ENCODE measurements at places on chromosomes 13 and 19.

DNA sequence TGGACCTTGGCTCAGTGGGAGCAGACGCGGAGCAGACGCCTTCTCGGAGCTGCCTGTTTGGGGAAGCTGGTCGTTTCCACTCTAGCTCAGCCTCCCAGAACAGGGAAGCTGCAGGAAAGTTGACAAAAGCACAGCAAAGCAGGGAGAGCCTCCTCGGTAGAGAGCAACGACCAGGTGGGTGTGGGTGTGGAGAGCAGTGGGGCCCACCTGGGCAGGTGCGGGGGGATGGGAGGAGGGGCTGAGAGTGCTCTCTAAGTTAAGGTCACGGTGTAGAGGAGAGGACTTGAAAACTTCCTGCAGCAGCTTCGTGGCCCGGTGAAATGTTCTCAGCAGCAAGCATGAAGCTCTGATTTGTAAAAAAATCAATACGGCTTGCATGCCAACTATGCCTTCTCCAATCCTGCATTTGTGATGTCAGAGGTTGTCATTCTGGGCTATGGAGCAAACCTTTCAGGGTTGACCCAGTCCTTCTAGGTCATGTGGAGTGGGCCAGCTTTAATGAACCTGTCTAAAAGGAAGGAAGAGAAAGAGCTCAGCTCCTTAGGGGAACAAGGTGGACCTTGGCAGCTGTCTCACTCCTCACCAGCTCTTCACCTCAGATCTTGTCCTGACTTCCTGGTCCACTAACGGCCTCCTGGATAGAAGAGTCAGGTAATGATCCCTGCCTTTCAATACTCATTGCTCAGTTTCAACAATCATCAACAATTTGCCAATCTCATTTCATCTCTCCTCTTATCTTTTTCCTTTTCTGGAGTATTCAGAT is 85.8 kb upstream of the UBL3 start:
- DNase-seq, result no peak

DNA sequence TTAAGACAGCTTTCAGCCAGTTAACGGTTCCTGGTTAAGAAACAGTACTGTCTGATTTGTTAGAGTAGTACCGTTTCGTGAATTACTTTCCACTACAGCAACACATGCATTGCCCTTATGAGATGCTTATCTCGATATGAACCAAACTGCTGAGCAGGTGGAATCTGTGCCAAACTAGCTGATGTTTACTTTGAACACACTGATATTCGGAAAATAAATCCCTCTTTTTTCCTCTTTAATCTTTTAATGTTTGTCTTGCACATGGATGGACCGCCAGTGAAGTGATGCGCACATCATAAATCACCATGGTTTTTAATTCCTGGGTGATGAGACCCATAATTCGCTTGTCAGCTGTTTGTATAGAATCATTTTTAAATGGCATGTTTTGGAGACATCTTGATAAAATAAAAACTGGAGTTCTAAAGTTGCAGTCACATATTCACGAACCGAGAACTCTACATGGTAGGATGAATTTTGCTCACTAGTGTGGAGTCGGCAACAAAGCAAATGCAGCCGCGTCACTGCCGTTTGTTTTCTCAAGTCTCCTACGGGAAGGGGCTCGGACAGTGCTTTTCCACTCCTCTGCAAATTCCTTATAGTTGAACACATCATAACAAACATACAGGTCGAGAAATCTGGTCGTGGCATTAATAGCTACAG is 1.1 kb downstream of the GJA3 start:
- DNase-seq, result no peak

- DNase-seq, result no peak
These were observed 56.1 kb upstream of the FREM2 start for GRCh38 chr13:38630780-38631179.

- peak; percentile 21 for DNase-seq
These were observed at the start of gene PMIS2 for GRCh38 chr19:35585848-35586247. PMIS2 (plus strand) TSS chr19:35586173; CDS start chr19:35586260, 87 bp downstream.

DNA sequence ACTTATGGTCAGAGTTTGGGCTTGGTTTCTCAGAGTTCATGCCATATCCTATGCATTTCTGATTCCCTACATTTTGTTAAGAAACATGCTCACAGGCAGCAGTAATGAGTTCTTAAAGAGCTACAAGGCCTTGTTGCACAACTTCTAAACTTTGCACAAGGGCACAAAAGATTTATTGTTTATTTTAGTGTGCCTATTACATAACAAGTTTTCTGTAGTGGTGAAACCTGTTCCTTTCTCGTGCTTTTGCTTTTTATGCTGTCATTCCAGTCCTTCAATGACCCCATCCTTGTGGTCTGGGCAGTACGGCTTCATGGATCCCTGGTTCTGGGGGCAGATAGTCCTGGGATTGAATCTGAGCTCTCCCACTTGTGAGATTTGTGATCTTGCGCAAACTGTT is 17.8 kb downstream of the ZNF507 start:
- no peak for DNase-seq

GRCh38 chr13:91482427-91482826 is 84.0 kb downstream of the GPC5 start:
- DNase-seq, result no peak

DNA sequence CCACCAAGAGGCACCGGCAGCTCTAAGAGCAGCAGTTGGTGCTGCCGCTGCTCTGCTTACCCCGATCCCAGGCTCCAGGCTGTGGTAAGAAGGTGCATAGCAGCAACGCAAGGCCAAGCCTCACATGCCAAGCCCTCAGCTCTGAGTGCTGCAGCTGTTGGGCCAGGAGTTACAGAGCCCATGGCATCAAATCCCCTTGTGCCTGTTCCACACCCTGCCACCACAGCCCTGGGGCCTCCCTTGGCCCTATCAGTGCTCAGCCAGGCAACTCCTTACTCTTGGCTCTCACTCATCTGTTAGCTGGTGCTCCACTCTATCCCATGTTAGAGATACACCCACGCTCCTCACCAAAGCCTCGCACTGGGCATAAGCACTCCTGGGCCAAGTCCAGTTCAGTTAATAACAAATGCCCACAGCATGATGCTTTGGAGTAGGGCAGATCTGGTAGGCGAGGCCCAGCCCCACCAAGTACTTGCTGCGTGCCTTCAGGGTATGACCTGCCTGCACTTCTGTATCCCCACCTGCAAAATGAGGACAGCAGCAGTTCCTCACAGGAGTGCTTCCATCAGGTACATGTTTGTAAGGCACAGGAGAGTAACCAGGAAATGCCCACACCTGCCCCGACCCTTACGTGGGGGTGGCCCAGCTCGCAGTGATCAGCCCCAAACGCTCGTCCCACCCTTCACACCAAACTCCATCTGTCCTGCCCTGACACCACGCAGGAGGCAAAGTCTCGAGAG is 16.2 kb downstream of the AKAP8L start:
- DNase-seq, result no peak

DNA sequence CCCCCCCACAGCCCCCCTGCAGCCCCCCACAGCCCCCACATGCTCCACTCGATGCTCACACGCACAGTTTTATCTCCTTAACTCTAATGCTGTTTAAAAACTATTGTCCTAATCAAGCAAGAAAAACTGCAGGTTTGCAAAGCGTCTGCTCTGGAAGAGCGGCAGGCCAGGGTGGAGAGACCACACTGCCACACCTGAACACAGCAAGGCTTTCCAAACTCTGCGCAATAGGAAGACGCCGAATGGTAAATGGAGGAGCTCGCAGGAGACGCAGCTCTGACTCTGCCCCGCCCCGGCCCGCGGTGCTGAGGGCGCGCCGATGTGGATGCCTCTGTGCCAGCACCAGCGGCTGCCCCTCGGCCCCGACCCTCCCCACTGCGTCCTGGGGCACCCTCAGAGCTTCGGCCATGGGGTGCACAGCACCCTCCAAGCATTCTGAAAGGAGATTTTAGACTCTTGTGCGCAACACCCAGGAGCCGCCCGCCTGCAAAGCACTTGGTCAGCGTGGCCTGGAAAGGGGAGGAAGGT is 32.4 kb downstream of the RASA3 start:
- DNase-seq, result no peak

DNA sequence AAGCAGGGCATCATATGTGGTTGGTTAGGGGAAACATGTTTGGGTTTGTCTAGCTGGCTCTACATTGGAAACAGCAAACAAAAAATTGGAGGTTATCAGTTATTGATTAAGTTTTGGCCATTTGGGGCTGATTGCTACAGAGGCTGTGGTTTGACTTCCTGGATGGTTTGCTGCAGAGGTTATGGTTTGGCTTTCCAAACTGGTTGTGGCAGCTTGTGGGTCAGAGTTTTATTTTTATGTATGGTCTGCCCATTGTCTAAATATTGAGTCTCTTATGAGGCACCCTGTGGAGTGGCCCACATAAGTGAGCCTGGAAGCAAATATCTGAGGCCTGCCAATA is 261.6 kb downstream of the GPC5 start:
- DNase-seq, result no peak

GRCh38 chr19:44927746-44928145 is 13.3 kb downstream of the APOC1 start:
- no peak for DNase-seq

DNA sequence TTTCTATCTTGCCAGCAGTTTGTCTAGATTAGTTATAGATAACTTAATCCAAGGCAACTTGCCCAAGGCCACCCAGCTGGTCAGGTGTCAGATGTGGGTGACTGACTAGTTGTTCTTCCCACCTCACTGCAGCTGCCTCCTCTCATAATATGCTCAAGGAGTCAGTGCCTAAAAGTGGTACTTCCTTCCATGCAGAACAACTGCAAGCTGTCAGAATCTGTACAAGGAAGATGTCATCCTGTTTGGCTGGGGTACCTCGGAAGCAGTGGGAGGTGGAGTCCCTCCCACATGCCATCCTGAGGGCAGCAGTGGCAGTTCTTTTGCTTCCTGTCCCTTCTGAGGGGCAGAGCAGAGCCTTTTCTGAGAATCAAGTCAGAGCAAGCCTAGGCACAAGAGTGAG is 193.2 kb upstream of the RFC3 start:
- DNase-seq, result no peak

DNA sequence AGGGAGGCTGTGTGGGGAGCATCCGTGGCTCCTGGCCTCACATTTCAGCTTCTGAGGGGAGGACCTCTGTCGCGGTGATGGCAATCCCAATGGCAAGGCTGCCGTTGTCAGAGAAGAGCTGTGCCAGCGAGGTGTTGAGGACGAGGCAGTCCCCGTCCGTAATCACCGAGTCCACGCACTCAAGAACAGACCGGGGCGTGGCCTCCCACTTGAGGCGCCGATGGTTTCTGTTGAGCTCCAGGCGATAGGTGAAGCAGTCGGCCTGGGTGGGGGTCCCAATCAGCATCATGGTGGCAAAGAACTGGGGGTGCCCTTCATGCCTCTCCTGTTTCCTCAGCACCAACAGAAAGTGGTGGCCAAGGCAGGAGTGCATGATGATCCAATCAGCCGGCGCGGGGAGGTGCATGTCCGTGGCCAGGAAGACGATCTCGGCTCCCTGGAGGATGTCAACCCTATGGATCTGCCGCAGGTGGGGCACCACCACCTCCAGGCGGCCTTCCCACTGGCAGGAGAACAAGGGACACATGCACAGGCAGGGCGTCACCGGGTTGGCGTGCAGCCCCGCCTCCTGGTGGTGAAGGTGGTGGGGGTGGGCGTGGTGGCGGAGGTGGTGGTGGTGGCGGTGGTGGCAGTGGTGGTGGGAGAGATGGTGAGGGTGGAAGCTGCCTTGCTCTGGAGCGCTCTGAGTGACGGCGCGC is 68.1 kb downstream of the SIAH3 start:
- DNase-seq, result no peak

DNA sequence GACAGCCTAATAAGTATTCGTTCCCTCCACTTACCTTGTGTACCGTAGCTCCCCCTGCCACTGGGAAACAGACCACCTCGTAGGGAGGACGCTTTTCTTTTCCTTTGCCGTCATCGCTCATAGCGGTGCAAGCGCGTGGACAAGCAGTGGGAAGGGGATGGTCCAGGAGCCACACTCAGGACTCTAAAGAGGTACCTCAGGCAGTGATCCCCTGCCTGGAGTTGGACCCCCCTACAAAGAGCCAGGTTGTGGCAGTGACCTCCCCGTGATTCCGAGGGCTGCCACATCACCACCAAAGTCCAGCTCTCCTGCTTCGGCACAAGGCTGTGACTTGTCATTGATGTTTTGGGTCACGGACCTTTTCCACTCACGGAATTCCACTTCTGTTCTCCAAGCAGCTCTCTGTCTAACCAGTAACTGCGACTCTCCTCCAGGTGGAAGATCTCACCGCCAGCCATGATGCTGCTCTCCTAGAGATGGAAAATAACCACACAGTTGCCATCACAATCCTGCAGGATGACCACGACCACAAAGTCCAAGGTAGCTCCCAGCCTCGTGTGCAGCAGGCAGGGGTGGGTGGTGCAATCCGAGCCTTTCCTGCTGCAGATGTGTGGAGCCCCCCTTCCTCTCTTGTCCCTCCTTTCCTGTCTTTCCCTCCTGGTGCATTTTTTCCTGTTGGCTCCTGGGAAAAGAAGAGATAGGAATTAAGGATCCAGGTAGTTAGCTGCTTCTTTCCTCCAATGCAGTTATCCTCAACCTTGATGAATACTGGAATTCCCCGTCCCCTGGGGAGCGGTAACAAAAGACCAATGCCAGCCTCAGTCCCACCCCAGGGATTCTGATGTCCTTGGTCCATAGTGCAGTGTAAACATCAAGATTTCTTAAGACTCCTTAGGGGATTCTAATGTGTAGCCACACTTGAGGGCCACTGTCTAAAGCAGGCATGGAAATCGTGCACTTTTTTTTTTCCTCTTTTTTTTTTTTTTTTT is 107.7 kb downstream of the SLC7A1 start:
- no peak for DNase-seq

GRCh38 chr19:28498404-28498976 is 714.5 kb downstream of the UQCRFS1 start:
- no peak for DNase-seq

DNA sequence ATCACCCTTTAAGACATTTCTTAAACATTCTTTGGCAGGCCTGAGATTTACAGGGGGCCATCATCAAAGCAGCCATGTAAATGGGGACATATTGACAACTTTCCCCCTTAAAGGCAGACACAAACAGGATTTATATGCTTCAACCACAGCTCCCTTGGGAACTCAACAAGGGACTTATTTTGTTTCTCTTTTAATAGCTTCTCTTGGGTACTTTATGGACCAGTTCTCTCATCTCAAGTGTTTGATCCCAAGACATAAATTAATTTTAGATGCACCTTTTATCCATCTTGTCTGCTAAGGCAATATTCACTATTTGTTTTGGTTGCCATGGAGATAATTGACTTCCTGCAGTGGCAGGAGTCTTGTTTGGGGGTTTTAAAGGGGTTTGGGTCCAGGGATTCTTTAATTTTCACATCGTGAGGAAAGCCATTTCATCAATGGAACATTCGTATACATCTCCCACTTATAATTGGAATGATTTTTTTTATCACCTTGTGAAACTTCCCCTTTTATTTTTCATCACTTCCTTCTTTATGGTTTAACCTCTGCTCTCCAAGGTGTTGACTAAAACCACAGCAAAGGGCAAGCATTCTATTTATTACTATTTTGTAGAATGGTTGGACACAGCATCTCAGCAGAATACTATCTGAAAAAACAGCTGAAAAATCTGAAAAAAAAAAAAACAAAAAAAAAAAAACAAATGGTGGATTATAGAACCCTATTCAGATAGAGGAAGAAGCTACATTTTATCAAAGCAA is 726.0 kb downstream of the DIAPH3 start:
- DNase-seq, result no peak

DNA sequence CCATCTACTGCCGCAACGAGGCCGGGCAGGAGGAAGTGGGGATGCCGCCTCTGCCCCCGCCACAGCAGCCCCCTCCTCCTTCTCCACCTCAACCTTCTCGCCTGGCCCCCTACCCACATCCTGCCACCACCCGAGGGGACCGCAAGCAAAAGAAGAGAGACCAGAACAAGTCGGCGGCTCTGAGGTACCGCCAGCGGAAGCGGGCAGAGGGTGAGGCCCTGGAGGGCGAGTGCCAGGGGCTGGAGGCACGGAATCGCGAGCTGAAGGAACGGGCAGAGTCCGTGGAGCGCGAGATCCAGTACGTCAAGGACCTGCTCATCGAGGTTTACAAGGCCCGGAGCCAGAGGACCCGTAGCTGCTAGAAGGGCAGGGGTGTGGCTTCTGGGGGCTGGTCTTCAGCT is 3.4 kb upstream of the NUP62 start:
- no peak for DNase-seq
